ENCODE measurements at places on chromosomes 6 and 20. TPM values are rescaled to one million over a fixed set of nuclear protein-coding genes. Genes with fewer than 3 reads are reported as not detected.

TGM6 gene
- total RNA-seq: not detected

UST gene
- total RNA-seq: 2.1 TPM

PRPF6 gene
- total RNA-seq: 47.0 TPM

CHRNA4 gene
- not detected for total RNA-seq

TRIM10 gene
- total RNA-seq: not detected

AURKA gene
- total RNA-seq: 3.9 TPM

PACSIN1 gene
- 5.0 TPM for total RNA-seq

RBPJL gene
- not detected for total RNA-seq

ASIP gene
- total RNA-seq: 10.4 TPM

EPPIN gene
- total RNA-seq: not detected

SLC22A23 gene
- 7.0 TPM for total RNA-seq

CYP24A1 gene
- not detected for total RNA-seq

NEURL2 gene
- 6.2 TPM for total RNA-seq

MANEA gene
- 5.4 TPM for total RNA-seq

PHF3 gene
- total RNA-seq: 40.7 TPM

ANGPT4 gene
- not detected for total RNA-seq

All from heart right ventricle (tissue), 16 donors.